Cerebellar nuclear complex (tissue), 1 donor: ENCODE measurements at places on chromosomes 12 and 14.

- DNase-seq: peak; percentile 31
Measured at GRCh38 chr12:124538194-124539082, 29.0 kb downstream of the NCOR2 start.

DNA sequence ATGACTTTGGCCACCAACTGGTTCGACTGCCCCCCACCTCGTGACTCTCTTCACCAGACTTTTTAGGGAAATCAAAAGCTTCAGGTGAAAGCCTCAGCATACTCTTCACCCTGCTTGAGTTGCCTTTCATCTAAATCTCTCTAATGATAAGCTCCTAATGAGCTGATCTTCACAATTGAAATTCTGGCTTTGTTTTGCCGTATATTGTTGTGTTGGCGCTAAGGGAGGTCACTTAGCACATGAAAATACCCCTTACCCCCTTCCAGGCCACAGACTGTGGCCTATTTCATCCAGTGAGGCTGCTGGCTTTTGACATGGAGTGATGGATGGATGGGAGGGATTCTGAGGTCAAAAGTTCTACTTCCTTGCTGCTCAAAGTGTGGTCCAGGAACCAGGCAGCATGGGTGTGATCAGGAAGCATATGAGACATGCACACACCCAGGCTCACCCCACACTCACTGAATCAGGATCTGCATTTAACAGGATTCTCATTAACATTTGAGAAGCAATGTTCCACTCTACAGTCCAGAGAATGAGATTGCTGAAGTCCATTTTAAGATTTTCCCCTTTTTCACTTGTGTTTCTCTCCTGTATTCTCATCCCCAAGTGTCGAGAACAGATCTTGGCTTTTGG lies 131.4 kb downstream of the DACT1 start:
- no peak for DNase-seq

- no peak for DNase-seq
Measured at GRCh38 chr14:64000749-64001148, 147.9 kb downstream of the SYNE2 start.

DNA sequence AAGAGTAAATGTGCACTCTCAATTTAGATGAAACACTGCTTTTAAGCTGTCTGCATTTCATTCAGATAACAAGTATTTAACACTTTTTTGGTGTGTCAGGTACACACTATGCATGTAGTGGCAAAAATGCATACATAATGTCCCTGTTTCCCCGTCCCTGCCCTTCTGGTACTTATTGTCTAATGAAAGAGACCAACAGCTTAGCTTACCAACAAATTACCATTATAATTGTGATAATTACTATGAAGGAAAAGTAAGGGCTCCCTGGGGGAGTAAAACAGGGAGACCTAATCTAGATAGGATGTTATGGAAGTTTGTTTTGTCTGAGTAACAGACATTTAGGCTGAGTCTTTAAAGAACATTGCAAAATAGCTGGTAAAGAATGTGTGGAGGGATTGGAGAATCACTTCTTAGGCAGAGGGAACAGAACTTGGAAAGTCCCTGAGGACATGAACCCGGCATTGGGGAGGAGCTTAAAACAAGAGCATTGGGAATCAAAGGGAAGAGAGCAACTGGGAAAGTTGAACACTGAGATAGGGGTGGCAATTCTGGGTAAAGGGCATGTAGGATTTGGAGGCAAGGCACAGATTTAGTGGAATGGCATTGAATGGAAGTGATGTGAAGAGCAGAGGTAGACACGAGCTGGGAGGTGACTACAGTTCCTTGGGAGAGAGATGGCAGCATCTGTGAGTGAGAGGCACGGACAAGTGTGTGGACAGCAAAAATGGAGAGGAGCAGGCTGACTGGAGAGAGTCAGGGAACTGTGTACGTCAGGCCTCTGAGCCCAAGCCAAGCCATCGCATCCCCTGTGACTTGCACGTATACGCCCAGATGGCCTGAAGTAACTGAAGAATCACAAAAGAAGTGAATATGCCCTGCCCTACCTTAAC lies 181.6 kb downstream of the GRIP1 start:
- DNase-seq: no peak

DNA sequence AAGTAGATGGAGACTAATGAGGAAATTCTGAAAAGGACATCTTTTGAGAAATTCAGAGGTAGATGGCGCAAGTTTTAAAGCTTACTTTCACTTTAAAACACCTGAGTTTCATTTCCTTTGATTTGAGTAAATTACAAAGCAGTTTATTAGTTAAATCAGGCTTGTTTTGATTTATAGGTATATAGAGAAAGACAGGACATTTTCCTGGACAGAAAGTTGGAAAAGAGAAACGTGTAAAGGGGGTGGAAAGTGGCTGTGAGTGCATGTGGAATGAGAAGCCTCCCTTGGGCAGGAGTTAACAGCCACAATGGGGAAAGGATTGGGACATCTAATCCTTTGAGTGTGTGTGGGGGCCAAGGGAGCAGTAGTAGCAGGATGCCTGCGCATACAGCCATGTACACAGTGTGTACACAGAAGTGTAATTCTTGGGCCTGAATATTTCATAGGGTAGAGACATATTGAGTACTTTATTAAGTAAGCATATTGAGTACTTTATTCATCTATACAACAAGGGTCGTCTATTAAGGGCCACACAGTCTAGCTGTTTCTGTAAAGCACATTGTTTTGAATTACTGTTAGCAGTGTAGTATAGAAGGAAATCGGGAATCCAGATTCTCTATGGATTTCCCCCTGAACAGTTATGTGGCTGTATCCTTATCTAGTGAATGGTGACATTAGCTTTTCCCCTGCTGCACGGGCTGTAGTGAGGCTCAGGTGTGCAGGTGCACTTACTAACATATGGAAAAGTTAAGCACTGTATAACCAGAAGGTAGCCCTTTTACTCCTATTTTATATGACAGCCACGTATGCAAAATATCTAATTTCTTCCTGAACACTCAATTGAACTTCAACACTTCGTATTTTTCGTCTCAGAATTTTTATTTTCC lies 19.1 kb downstream of the MARK3 start:
- DNase-seq: no peak

DNA sequence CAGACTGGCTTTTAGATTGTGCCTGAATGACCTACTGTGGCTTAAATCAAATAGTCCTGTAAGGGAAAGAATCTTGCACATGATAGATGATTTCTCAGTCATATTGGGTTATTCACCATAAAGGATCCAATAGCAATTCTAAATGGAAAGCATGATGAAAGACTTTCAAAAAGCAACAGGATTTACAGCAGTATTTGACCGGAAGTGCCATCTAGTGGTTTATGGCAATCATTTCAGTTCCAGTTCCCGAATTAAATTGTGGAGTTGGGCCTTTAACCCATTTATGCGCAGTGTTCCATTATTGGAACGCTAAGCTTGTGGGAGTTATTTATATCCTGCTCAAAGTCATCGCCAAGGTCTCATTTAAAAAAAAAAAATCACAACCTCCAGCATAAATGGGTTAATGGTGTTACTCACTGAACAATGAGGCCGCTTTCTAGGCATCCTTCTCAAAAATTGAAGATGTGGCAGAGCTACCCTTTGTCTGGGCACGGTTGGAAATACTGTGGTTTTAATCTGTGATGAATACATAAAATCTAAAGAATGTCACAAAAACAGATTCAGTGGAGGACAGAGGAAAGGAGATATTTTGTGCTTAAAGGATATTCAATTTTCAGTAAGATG lies 60.8 kb upstream of the REP15 start:
- no peak for DNase-seq

GRCh38 chr12:96635844-96636243 lies 146.5 kb downstream of the CFAP54 start:
- no peak for DNase-seq

GRCh38 chr14:41623736-41624135 lies 17.1 kb downstream of the LRFN5 start:
- no peak for DNase-seq

DNA sequence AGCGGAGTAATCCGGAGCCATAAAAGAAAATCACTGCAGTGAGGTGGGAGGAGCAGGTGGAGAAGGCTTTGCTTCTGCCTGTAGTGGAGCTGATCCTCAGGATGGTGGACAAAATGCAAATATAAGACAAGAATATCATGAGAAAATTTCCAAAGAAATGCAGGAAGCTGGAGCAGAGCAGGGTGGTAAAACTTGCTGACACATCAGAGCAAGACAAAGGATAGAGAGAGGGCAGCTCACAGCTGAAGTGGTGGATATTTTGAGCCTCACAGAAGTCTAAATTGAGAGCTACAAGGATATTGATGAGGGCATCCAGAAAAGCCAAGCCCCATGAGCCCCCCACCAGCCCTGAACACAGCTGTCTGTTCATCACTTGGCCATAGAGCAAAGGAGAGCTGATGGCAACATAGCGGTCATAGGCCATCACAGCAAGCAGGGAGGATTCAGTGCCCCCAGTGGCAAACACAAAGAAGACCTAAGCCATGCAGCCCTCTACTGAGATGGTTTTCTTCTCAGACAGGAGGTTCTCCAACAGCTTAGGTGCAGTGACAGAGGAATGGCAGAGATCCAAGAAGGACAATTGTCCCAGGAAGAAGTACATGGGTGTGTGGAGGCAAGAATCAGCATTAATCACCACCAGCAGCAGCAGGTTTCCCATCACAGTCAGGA lies 30.0 kb upstream of the ANP32D start:
- no peak for DNase-seq

DNA sequence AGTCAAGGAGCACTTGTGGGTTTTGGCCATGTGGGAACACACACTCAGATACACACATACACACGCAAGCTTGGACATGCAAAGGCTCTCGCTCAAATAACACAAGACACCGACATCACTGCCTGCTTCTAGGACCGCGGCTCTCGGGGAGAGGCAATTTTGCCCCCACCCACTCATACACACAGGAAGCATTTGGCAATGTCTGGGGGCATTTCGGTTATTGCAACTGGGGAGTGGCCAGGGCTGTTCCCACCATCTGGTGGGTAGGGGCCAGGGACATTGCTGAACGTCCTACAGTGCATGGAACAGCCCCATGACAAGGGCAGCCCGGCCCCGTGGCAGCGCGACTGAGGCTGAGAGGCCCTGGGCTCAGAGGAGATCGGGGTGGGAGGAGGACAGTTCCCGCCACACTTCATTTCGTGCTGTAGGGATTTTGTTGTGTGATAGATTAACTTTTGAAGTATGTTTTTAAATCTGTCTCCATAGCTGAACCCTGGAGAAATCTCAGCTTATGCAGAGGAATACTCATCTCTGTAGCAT lies 35.6 kb downstream of the RIMBP2 start:
- DNase-seq: no peak
